ENCODE measurements at places on chromosomes 1 and 21.

GRCh38 chr1:43938892-43939587 lies 5.4 kb downstream of the ARTN start:
- no peak for DNase-seq

GRCh38 chr1:1246577-1247340 lies at the start of gene C1QTNF12:
Gene C1QTNF12, minus strand, starts transcription at chr1:1246722. Its CDS starts 32 bp downstream, at chr1:1246690.
- DNase-seq, result no peak

- DNase-seq, result no peak
Measured at GRCh38 chr1:211752317-211752716, 76.9 kb upstream of the NEK2 start.

GRCh38 chr21:25589887-25590286 lies 17.4 kb downstream of the MRPL39 start:
- DNase-seq, result no peak

- DNase-seq, result no peak
Measured at GRCh38 chr1:119532324-119532910, 25.4 kb downstream of the HSD3B1 start.

GRCh38 chr1:225746361-225747179 lies 31.1 kb upstream of the SRP9 start:
- DNase-seq, result no peak

- DNase-seq, result no peak
Measured at GRCh38 chr1:240691501-240691900, 79.5 kb upstream of the GREM2 start.

DNA sequence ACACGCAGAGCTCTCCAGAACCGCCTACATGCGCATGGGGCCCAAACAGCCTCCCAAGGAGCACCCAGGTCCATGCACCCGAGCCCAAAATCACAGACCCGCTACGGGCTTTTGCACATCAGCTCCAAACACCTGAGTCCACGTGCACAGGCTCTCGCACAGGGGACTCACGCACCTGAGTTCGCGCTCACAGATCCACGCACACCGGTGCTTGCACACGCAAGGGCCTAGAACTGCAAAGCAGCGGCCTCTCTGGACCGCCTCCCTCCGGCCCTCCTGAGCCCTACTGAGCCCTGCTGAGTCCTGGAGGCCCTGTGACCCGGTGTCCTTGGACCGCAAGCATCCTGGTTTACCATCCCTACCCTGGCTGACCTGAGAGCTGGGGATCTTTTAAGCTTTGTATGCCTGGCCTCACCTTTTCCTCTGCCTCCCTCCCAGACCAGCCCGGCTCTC lies 8.3 kb downstream of the OLIG2 start:
- DNase-seq, result no peak

- no peak for DNase-seq
Measured at GRCh38 chr1:59171788-59172187, 125.1 kb upstream of the FGGY start.
